Skeletal muscle tissue (tissue), 5 donors: ENCODE measurements at places on chromosomes 6 and 20. TPM values are rescaled to one million over a fixed set of nuclear protein-coding genes. Genes with fewer than 3 reads are reported as not detected.

Gene OR2J3
- not detected for total RNA-seq

Gene MMP24
- total RNA-seq: under 0.01 TPM

Gene RIPOR2
- total RNA-seq: 9.9 TPM

Gene STMND1
- not detected for total RNA-seq

Gene IP6K3
- total RNA-seq: 13.6 TPM

Gene CGA
- total RNA-seq: not detected

Gene CPXM1
- 26.1 TPM for total RNA-seq

Gene ERVFRD-1
- total RNA-seq: not detected

Gene SLC52A3
- not detected for total RNA-seq

Gene GJA10
- not detected for total RNA-seq

Gene GRM1
- under 0.01 TPM for total RNA-seq

Gene AGER
- total RNA-seq: 0.52 TPM

Gene SPINT3
- not detected for total RNA-seq

Gene LY6G6F
- total RNA-seq: not detected

Gene FAM209B
- not detected for total RNA-seq

Gene SLA2
- not detected for total RNA-seq

Gene DEFB114
- not detected for total RNA-seq

Gene MCHR2
- total RNA-seq: not detected

Gene PREX1
- total RNA-seq: 20.4 TPM

Gene DHX35
- total RNA-seq: 8.4 TPM

Gene ASIP
- 1.0 TPM for total RNA-seq

Gene MEI4
- total RNA-seq: not detected

Gene MTFR2
- 0.52 TPM for total RNA-seq

Gene PNPLA1
- not detected for total RNA-seq

Gene MYB
- total RNA-seq: 0.52 TPM

Gene C20orf202
- total RNA-seq: 0.52 TPM

Gene PBOV1
- total RNA-seq: not detected

Gene DUSP22
- total RNA-seq: 17.7 TPM

Gene COL19A1
- 10.4 TPM for total RNA-seq

Gene PNRC1
- total RNA-seq: 132 TPM

Gene PCSK2
- total RNA-seq: 0.52 TPM

Gene SMPDL3A
- 11.0 TPM for total RNA-seq

Gene BCAS4
- total RNA-seq: 1.0 TPM

Gene FAM162B
- total RNA-seq: 4.7 TPM
